ELF-1 (cell line): ENCODE measurements at places on chromosomes 6 and 20.

GRCh38 chr6:3340358-3340802 is 81.6 kb downstream of the PSMG4 start:
- DNase-seq: no peak

DNA sequence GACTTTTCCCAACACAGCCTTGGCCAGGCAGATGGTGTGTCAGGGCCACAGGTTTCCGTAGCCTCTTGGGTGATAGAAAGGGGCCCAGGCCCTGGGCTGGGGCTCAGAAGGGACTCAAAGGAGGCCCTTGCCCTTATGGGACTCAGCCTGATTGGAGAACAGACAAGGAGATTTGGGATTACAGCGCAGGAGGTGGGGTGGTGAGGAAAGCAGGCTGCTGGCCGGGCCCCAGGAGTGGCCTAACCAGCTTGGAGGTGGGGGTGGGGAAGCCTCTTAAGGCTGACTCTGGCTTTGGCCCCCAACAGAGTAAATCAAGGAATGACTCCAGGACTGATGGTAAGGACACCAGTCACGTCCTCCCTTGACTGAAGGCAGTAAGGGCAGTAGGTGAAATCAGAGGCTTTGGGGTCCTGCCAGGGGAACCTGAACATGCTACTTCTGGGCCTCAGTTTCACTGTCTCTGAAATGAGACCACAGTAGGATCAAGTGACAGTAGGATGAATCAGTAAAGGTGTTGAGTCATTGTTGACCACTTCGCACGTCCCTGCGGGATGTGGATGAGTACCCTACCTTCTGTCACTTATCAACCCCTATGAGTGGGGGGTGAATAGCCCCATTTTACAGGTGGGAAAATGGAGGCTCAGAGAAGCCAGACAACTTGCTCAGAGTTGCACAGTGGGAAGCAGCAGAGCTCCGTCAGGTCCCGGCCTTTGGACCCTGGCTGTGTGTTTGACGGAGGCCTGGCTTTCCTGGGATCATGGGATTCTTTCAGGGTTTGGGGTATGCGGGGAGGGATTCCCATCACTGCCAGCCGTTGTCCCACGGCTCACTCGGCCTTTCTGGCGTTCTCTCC is 4.5 kb downstream of the SNAI1 start:
- no peak for DNase-seq

DNA sequence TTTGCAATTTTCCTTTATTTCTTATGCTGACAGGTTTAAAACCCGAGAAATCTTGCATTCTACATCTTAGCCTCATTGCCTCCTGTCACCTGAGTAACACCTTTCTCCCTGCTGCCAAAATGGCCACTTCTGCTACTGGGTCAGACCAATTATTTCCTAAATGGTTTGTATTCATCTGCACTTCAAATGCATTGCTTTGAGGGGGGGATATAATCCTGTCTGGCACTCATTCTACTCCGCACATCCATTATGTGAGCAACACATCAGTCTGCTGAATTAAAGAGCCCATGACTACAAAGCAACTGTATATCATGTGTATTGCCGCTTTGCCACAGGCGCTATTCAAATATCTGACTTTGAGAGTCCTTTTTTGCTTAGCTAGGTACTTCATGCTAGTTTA is 141.6 kb upstream of the TSHZ2 start:
- no peak for DNase-seq

- no peak for DNase-seq
These were observed 3.1 kb upstream of the ULBP2 start for GRCh38 chr6:149938571-149939355.

- DNase-seq: peak; percentile 95
These were observed 117.4 kb downstream of the TTLL2 start for GRCh38 chr6:167442245-167442644.

GRCh38 chr20:36093025-36093803 is 61.3 kb upstream of the EPB41L1 start:
- DNase-seq: no peak

- no peak for DNase-seq
These were observed 5.4 kb upstream of the SGK1 start for GRCh38 chr6:134323294-134323693.

DNA sequence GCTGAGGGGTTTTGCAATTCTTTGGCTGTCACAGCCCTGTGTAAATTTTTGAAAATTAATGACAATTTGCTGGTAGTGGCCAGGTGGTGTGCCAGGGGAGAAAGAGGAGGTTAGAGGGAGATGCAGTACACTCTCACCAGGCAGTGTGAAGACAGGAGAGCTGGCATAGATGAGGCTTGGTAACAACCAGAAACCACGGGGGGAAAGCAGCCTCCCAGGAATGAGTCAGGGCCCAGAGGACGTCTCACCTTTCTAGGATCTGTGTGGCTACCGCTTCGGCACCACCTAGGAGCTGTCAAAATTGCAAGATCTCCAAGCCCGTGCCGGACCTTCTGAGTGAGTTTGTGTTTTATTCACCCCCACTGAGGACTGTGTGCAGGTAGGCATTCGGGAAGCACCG is 171.4 kb downstream of the PACRG start:
- peak; percentile 30 for DNase-seq

DNA sequence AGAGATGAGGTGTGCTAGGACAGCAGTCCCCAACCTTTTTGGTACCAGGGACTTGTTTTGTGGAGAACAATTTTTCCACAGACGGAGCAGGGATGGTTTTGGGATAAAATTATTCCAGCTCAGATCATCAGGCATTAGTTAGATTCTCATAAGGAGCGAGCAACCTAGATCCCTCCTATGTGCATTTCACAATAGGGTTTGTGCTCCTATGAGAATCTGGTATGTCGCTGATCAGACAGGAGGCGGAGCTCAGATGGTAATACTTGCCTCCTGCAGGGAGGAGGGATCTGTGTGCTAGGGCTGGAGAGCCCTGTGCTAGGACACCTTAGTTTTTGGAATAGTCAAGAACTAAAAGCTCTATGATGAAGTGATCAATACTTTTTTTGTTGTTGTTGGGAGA is 2.5 kb downstream of the SMIM13 start:
- peak; percentile 38 for DNase-seq

- DNase-seq: peak; percentile 72
These were observed 605 bp upstream of the PPP1R16B start for GRCh38 chr20:38804682-38805501.

DNA sequence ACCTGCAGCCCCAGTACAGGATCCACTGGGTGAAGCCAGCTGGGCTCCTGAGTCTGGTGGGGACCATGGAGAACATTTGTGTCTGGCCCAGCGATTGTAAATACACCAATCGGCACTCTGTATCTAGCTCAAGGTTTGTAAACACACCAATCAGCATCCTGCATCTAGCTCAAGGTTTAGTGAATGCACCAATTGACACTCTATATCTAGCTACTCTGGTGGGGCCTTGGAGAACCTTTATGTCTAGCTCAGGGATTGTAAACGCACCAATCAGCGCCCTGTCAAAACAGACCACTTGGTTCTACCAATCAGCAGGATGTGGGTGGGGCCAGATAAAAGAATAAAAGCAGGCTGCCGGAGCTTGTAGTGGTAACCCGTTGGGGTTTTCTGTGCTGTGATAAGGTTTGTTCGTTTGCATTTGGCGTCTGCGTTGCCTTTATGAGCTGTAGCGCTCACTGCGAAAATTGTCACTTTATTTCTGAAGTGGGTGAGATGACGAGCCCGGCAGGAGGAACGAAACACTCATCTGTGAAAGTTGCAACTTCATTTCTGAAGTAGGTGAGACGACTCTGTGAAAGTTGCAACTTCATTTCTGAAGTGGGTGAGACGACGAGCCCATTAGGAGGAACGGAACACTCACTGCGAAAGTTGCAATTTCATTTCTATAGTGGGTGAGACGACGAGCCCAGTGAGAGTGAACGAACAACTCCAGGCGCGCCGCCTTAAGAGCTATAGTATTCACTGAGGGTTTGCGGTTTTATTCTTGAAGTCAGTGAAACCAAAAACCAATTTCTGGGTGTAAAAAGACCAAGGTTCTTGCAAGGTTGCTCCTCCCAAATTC is 31.1 kb downstream of the SERPINB6 start:
- no peak for DNase-seq

- DNase-seq: peak; percentile 73
These were observed 71.1 kb downstream of the CDH22 start for GRCh38 chr20:46237227-46237626.

DNA sequence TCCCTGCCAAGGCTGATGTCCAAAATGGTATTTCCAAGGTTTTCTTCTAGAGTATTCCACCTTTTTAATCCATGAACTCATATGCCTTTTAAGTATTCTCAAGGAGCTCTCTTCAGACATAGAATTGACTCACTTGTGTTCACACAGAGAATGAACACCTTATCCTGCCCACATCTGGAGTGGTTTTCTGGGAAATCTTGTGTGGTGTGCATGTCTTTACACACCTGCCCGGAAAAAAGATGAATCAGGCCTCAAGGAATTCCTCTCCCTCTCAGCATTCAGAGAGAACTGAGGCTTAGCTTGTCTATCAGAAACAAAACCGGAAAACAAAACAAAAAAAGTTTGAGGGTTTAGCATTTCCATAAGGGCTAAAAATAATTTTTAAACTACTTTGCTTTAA is 148.8 kb downstream of the TFAP2A start:
- no peak for DNase-seq

GRCh38 chr6:149962461-149963211 is 1.1 kb upstream of the ULBP1 start:
- DNase-seq: no peak

GRCh38 chr6:157954150-157955117 is 27.2 kb upstream of the SYNJ2 start:
- DNase-seq: peak; percentile 42

DNA sequence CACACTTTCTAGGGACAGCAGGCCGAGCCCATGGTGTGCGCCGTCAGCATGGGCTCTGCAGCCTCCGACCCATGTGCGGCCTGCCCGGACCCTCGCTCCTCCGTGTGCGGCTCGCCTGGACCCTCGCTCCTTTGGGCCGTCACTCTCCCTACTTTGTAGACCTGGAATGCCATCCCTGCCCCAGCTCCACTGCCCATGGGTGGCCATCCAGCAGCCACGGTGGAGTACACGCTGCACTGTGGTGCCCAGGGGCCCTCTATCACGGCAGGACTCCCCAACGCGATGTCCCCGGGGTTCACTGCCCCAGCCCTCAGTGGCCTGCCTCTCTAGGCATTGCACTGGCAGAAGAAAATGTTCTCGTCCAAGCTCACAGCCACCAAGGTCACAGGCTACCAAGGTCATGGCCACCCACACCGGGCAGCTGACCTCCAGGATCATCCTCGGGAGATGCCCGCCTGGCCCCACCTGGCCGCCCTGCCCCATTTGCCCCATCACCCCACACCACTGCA is 24.1 kb upstream of the MRGBP start:
- DNase-seq: no peak

DNA sequence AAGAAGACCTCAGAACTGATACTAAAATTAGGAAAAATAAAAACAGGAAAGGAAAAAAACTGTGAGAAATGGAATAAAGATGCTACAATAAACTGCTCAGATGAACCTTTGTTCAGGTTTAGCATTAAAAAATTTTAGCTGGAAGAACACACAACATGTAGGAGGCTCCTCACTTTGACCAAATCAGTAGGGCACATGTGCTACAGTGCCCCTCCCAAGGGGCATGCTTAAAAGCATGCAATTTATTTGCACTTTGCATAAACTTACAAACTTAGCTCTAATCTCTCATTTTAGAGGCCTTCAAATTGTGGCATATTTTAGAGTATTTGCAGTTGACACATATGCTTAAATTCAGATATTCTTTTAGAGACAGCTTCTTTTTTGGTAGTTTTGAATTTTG is 570.2 kb downstream of the UTRN start:
- DNase-seq: no peak

GRCh38 chr6:95648636-95649035 is 71.3 kb downstream of the MANEA start:
- no peak for DNase-seq

- DNase-seq: no peak
These were observed 15.1 kb upstream of the AFDN start for GRCh38 chr6:167811442-167812087.

- DNase-seq: peak; percentile 86
These were observed at the start of gene ADGB for GRCh38 chr6:146598772-146599405. Gene ADGB (plus strand): TSS chr6:146598972. CDS start chr6:146599041, 69 bp downstream.

- no peak for DNase-seq
These were observed 146.2 kb downstream of the COL21A1 start for GRCh38 chr6:56101141-56101553.

DNA sequence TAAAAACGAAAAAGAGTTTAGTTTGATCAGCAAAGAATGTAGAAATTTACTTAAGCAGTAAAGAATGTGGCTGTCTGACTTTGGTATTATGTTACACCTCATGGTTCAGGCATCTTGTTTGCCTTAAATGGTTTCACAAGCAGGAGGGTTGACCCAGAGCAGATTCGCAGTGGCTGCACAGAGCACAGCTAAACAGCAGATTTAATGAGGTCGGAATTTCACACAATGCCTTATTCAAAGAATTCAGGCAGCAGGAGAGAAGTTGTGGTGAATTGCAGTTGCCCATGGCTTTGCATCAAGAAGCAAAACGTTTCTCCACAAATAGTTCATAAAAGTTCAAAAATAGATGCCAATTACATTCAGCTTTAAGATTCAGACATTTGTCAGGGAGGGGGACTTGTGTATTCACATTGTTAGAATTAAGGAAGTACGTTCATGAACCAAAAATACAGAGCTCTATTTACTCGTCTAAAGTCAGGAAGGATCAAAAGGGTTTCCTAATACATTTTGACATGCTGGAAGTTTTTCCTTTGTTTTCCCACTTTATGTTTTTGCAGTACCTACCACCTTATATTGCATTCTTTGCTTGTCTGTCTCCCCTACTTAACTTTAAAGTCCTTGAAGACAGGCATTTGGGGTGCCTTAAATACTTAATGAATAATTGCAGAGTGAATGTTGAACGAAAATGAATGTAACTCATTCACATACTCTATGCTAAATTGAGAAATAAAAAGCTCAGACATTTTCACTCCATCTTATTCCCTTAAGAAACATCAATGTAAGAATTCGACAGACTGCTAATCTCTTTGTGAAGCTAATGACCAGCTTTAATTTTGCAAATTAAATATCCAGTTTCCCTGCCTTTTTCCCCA is 1163.6 kb upstream of the CITED2 start:
- peak; percentile 76 for DNase-seq

- DNase-seq: no peak
These were observed 71.6 kb upstream of the CD93 start for GRCh38 chr20:23157734-23158133.

DNA sequence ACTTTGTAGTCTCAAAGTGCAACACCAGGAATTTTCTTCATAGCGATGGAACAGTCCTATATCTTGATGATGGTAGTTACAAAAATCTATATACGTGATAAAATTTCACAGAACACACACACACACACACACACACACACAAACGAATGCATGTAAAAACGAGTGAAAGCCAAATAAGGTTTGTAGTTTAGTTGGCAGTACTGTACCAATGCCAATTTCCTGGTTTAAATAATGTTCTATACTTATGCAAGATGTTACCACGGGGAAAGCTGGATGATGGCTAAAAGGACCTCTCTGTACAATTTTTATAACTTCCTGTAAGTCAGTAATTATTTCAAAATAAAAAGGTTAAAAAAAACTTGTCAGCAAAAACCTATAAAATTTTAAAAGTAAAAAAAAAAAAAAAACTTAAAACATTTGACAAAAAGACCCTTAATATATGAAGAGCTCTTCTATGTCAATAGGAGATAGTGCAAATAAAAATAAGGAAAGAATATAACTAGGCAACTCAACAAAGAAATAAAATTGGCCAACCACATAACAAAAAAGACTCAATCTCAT is 37.6 kb downstream of the PDSS2 start:
- no peak for DNase-seq

GRCh38 chr20:44057698-44058675 is 129.0 kb downstream of the JPH2 start:
- peak; percentile 73 for DNase-seq

GRCh38 chr20:504632-505075 is 38.9 kb downstream of the CSNK2A1 start:
- DNase-seq: no peak

- DNase-seq: peak; percentile 0
These were observed 193.1 kb downstream of the DLL1 start for GRCh38 chr6:170097505-170098427.
